Ovary (tissue), 10 donors: ENCODE measurements at places on chromosomes 6 and 20. TPM values are rescaled to one million over a fixed set of nuclear protein-coding genes. Genes with fewer than 3 reads are reported as not detected.

Gene NSFL1C
- total RNA-seq, result 75.8 TPM

Gene ADGRG6
- total RNA-seq, result 3.0 TPM

Gene MAFB
- total RNA-seq, result 8.7 TPM

Gene TBXT
- not detected for total RNA-seq

DNA sequence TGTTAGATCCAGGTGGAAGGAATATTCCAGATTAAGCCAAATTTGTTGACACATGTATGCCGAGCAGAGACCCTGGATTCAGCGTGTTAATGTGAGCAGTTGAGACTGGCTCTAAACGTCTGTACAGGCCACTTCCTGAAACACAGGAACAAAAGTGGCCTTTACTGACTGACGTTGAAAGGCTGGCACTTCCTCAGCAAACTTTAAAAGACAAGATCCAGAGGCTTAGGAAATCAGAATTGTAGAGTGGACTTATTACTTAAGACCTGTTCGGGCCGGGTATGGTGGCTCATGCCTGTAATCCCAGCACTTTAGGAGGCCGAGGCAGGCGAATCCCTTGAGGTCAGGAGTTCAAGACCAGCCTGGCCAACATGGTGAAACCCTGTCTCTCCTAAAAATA, 125.7 kb upstream of the ARID1B start:
- DNase-seq, result no peak

- peak; percentile 69 for DNase-seq
Measured at GRCh38 chr20:36836591-36837269, 39.2 kb upstream of the TLDC2 start.

DNA sequence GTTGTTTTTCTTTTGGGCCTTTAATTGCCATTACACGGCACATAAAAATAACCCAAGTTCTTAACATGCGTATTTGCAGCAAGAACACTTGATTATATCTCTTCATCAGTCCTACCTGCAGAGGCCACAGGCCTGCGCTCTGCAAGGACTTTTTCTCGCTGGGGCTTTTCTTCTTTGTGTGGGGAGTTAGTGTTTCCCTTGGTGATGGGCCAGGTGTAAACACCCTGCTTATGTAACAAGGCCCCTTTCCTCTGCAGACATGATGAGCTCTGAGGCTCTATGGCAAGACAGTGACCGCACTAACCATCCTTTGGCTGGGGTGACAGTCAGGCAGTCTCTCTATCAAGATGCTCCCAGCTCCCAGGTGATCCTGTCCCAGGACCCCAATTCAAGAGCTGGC, 97.8 kb upstream of the PCSK2 start:
- no peak for DNase-seq

- DNase-seq, result no peak
Measured at GRCh38 chr6:122683989-122684651, 73.9 kb downstream of the PKIB start.

DNA sequence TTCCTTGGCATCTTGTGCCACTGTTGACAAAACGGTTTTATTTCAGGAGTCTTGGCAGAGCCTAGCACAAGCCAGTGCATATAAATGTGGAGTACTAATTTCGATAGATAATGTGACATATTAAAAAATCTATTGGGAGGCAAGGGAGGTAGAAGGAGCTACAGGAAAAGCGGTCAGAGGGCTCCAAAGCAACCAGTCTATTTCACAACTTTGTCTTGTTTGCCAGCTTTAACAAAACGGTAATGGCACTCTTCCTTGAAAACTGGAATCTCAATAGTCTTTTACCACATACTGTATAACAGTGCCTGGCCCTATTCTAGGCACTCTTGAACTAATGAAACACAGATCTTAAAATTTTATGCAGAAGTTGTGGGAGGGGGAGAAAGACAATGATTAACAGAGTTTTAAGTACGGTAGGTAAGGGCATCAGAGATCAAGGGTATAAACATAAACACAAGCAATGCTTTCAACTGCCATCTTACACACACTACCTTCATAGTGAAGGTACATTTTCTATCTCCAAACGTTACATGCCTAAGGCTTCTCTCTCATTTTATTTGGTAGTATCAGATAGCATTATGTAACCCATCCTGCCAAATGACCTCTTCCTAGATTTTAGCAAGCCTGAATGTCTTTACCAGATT, 33.5 kb upstream of the SYNCRIP start:
- DNase-seq, result no peak

DNA sequence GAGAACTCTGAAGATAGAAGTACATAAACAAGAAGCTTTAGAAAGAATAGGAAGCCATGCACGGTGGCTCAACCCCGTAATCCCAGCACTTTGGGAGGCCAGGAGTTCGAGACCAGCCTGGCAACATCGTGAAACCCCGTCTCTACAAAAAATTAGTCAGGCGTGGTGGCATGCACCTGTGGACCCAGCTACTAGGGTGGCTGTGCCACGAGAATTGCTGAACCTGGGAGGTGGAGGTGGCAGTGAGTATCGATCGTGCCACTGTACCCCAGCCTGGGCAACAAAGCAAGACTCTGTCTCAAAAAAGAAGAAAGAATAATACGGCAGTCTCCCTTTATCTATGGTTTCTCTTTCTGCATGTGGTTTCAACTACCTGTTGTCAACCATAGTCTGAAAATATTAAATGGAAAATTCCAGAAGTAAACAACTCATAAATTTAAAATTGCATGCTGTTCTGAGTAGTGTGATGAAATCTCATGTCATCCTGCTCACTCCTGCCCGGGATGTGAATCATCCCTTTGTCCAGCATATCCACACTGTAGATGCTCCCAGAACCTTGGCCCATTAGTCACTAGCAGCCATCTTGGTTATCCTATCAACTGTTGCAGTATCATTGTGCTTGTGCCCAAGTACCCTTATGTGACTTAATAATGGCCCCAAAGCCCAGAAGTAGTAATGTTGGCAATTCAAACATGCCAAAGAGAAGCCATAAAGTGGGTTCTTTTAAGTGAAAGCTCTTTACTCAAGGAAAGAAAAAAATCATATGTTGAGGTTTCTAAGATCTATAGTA, 22.1 kb downstream of the DEK start:
- no peak for DNase-seq

DNA sequence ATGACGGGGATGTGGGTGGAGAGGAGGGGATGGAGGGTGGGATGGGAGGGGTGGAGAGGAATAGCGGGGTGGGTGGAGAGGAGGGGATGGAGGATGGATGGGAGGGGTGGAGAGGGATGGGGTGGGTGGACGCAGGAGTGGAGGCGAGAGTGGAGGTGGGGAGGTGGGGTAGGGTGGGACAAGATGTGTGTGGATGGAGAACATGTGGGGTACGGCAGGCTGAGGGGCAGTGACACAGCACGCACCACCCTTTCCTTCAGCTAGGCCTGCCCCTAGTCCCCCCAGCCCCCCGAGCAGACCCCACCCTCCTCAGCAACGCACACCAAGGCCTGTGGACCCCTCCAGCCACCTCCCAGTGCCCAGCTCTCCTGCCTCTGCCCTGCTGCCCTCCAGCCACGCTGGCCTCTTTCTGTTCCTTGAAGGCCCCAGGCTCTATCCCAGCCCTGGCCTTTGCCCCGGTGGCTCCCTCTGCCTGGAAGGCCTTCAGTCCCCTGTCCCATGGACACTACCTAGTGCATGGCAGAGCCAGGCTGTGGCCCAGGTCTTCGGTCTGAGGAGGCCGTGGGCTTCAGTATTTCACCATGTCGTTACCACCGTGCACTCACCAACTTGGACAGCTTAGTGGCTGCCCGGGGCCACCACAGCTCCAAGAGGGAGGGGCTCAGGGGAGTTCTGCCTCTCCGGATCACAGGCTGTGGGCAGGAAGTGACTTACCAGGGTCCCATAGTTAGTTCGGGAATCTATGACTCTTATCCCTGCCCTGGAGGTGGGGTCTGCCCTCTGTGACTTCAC, 78.4 kb upstream of the PMEPA1 start:
- no peak for DNase-seq

DNA sequence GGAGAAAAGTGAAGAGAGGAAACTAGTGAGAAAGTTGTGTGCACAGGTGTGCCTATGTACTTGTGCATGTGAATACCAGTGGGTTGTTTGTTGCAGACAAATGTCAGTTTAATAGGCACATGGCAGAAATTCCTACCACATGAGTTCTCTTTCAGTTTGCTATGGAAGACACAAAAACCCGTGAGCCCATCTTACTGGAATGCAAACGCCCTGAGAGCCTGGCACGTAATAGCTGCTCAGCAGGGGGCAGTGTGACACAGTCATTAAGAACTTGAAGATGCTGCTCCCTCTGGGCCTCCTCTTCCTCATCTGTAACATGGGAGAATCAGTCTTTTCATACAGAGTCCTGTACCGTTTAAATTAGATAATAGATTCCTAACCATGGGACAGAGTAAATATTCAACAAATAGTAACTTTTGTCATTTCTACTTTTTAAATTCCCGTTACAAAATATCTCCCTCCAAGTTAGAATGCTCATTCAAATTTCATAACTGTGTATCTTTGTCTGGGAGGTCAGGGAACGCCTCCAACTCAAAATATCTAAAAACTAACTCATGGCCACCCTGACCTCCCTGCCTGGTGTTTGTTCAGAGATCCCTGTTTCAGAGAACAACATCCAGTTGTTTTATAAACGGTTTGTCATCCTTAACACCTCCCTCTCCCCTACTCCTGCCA, 802.9 kb downstream of the MAFB start:
- peak; percentile 73 for DNase-seq

- no peak for DNase-seq
Measured at GRCh38 chr6:155377061-155377460, 62.8 kb upstream of the TFB1M start.

GRCh38 chr6:23330632-23331031, 761.3 kb downstream of the HDGFL1 start:
- no peak for DNase-seq

- DNase-seq, result no peak
Measured at GRCh38 chr6:83199863-83200225, 6.7 kb downstream of the RWDD2A start.

DNA sequence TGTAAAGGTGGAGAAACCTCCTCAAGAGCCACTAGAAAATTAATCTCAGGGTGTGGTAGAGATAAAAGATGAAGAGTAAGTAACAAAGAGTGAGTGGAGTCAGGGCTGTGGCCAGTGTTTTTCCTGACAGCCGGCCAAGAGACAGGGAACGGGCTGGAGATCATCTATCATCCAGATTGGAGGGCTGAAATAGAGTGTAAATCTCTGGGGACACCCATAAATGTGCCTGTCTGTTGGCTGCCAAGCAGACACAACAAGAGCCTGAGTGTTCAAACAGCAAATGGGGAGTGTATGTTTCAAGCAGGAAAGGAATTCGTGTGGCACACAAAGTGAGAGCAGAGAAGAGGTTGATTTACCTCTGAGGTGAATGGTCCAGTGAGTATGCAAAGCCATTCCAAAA, 326.4 kb upstream of the KHDRBS2 start:
- DNase-seq, result no peak

- no peak for DNase-seq
Measured at GRCh38 chr20:2042400-2042799, 48.5 kb upstream of the PDYN start.

GRCh38 chr6:52728394-52728793, 34.9 kb downstream of the GSTA2 start:
- DNase-seq, result no peak

- no peak for DNase-seq
Measured at GRCh38 chr20:3595541-3595940, 67.7 kb downstream of the GFRA4 start.

- DNase-seq, result no peak
Measured at GRCh38 chr6:3782876-3783832, 31.6 kb upstream of the PXDC1 start.

- DNase-seq, result no peak
Measured at GRCh38 chr6:137602313-137603197, 108.4 kb upstream of the OLIG3 start.

GRCh38 chr6:14373648-14374437, 256.3 kb downstream of the CD83 start:
- DNase-seq, result no peak

- DNase-seq, result no peak
Measured at GRCh38 chr20:3691306-3691705, 9.5 kb upstream of the ADAM33 start.

GRCh38 chr6:79544299-79544927, 7.2 kb upstream of the LCA5 start:
- DNase-seq, result no peak

- no peak for DNase-seq
Measured at GRCh38 chr6:113634352-113635163, 222.6 kb upstream of the MARCKS start.

DNA sequence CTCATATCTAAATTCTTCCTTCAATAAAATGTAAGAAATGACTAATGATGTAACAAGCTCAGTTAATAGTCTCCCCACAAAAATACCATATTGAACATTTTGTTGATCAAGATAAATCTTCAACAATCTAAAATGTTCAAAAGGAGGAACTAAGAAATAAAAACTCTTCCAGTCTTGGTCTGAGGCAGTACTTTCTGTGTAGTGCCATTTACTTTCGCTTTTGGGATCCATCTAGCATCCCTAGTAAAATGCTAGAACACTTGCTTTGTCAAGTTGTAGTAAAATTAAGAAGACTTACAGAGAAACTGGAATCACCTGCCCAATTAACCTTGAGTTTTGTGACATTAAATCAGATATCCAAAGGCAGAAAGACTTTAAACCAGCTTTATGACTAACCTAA, 246.4 kb downstream of the KHDRBS2 start:
- DNase-seq, result no peak

GRCh38 chr6:109867009-109867969, 110.8 kb upstream of the GPR6 start:
- DNase-seq, result peak; percentile 76

- no peak for DNase-seq
Measured at GRCh38 chr6:118537574-118537973, 10.5 kb upstream of the PLN start.
